Ammon's horn (tissue), 1 donor: ENCODE measurements at places on chromosomes 12 and 14.
A peak's percentile ranks its signal among the peaks of the same experiment; 100 is the strongest.

- no peak for DNase-seq
Measured at GRCh38 chr14:104698688-104699425, 9.4 kb downstream of the INF2 start.

DNA sequence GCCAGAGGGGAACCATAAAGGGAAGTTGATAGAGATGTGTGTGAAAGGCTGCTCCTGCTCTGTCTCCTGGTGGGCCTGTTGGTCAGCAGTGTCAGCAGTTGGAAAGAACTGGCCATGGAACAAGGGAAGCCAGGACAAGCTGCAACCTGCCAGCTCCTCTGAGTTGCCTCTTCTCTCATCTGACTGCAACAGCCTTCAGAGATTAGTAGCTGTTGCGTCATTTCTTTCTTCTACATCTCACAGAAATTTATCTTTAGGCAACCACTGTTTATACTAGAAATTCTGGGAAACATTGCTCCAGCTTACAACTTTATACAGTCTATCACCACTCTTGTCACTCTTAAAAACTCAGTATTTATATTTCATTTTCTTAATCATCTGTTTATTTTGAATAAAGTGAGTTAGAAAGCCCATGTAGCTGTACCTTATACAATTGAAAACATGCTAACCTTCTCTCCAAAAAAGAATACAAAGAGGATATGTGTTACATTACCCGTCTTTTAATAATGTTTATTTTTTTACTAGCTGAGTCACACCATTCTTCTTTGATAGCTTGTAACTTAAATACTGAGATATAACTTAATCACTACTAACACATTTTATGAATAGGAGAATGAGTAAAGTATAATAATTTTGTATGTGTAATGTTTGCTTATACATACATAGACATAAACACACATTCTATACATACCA, 224.2 kb downstream of the LRFN5 start:
- DNase-seq, result peak; percentile 4

GRCh38 chr12:51591016-51591901, at the start of gene SCN8A:
Gene SCN8A (plus strand): TSS chr12:51591233. CDS start chr12:51662818, 71,585 bp downstream.
- DNase-seq, result peak; percentile 53

GRCh38 chr14:88765130-88765529, 27.6 kb downstream of the EML5 start:
- no peak for DNase-seq

DNA sequence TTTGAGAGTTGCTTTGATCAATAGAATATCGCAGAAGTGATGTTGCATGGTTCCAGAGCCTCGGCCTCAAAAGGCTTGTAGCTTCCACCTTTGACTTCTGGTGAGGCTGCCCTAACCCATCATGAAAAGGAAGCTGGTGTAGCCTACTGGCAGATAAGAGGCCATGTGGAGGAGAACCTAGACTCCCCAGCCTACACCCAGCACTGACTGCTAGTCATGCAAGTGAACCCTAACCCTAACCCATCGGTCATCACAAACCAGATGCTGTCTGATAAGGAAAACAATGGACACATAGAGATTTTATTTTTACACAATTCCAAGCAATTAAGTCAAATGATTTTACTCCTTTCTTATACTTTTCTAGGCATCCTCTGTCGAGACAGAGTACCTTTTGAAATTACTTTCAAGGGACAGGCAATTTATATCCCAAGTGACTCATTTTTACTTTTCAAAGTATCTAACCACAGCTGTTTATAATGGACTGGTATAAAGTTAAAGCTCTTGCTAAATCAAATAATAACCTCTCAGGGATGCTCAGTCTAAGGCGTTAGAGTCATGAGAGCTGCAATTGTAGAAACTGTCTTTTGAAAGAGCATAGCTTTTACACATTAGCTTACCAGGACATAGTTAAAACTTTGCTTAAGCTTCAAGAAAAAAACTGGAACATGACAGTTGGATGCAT, 17.6 kb downstream of the PTPRB start:
- no peak for DNase-seq

DNA sequence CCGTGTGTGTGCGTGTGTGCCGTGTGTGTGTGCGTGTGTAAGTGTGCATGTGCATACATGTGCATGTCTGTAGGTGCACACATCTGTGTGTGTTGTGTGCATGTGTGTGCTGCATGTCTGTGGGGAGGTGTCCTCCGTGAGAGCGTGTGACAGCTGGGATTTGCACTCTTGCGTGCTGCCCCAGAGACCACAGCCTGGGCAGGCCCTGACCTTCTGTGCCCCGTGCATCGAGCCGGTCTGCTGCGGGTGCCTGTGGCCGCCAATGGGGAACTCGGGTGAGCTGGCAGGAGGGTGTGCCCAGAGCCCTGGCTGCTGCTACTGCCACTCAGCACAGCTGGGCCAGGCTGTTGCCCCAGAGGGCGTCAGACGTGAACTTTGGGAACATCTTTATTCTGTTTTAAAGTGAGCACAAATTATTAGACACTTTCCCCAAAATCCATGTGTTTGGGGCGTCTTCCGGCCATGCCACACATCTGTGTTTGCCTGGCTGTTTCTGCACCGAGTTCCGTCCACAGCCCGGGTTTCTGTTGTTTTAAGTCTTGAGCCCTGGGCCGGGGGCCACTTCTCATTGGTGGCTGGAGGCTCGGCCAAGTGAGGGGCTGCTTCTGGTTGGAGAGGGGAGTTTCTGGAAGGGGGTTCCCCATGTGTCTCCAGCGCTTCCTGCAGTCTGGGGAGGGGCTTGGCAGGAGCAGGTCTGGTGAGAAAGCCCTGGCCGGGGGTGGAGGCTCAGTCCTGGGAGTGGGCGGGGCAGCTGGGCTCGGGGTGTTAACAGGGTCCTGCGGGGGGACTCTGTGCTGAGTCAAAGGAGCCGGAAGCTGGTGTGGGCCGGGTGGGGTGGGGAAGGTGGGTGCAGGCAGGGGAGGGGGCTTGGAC, 7.6 kb downstream of the CEP170B start:
- no peak for DNase-seq

GRCh38 chr12:70422631-70423030, 56.5 kb downstream of the KCNMB4 start:
- no peak for DNase-seq

- DNase-seq, result no peak
Measured at GRCh38 chr12:12872934-12873275, 18.5 kb upstream of the GPRC5A start.

- DNase-seq, result peak; percentile 43
Measured at GRCh38 chr12:82383930-82384552, 25.7 kb downstream of the METTL25 start.

- no peak for DNase-seq
Measured at GRCh38 chr12:33593753-33594152, 154.1 kb upstream of the SYT10 start.

- DNase-seq, result no peak
Measured at GRCh38 chr14:68820999-68821683, 28.3 kb upstream of the ZFP36L1 start.

GRCh38 chr12:50747817-50748216, 16.1 kb upstream of the ATF1 start:
- no peak for DNase-seq

GRCh38 chr14:28999656-29000055, 233.1 kb downstream of the FOXG1 start:
- DNase-seq, result no peak

GRCh38 chr14:50774542-50775267, 56.3 kb downstream of the NIN start:
- DNase-seq, result no peak

DNA sequence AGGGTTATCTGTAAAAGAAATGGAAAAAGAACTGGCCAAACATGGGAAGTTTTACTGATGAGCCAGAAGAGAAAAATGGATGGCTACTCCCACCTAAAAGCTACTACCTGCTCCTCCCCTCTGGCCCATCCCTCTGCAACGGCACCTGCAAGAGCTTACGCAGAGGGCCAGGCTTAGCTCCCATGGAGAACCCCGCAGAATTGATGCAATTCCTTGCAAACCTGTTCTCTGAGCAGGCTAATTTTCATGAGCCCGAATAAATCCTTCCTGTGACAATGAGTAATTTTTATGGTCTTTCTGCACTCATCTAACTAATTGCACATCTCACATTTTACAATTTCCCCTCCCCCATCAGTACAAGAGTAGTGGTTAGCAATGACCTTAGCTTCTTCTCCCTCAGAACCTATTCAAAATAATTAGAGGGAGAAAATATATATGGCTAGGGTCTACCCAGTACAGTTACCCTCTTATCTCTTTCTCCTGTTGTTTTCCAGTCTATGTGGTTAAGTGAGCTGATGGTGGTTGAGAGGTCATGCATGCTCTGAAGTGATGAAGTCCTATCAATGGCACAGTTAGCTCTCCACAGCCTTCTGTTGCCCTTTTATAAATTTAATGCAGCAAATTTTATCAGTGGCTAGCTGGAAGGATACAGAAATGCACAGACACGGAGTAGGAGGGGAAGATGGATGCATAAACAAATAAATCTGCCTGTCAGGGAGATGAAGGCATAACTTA, 67.7 kb upstream of the NTF3 start:
- DNase-seq, result no peak

DNA sequence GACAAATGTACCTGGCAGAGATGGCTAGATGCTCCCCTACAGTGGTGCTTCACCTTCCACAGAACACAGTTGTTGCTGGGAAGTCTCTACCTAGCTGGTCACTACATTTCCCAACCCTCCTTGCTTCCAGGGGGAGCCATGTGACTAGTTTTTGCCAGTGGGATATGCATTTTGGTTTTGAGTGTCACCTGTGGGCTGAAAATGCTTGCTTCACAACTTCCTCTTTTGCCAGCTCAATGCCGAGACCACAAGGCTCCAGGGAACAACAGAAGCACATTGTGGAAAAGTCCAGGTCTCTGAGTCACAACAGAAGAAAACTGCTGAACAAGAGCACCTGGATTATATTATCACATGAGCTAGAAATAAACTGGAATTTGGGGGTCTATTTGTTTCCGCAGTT, 48.5 kb upstream of the ARHGAP5 start:
- DNase-seq, result no peak

GRCh38 chr12:108799401-108800243, 57.8 kb downstream of the SSH1 start:
- no peak for DNase-seq

DNA sequence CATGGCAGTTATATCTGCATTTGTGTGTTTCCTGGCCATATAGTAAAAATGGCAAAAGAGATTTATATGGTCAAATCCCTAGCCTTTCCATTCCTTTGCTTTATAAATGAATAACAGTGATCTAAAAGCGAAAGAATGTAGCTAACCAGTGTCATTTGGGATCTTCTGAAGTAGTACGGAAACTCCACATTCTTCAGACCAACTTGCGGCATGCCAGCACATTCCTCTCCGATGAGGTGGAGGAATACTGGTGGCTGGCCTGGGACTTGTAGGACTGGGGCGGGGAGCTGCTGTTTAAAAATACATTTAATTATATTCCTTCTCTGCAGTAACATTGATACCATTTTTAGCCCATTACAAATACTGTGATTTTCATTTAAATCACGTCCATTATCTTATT, 85.3 kb downstream of the SAMD4A start:
- peak; percentile 65 for DNase-seq

- no peak for DNase-seq
Measured at GRCh38 chr12:121295116-121295745, 1.3 kb downstream of the CAMKK2 start.

DNA sequence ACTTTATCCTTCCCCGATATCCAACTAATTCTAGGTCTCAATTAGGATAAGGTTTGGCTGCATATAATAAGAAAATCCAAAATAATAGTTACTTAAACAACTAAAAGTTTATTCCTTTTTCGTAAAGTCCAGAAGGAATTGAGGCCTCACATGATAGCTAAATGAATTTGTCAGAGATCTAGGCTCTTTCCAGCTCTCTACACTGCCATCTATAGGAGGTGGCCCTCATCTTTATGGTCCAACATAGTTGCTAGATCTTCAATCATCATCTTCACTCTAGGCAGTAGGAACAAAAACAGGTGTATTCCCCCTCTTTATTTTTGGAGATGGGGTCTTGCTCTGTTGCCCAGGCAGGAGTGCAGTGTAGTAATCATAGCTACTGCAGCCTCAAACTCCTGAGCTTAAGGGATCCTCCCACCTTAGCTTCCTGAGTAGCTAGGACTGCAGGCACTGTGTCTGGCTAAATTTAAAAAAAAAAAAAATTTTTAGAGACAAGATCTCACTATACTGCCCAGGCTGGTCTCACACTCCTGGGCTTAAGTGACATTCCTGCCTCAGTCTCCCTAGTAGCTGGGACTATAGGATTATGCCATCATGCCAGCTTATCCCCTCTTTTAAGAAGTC, 46.5 kb upstream of the SAV1 start:
- peak; percentile 52 for DNase-seq

- DNase-seq, result no peak
Measured at GRCh38 chr14:68694516-68695235, 98.2 kb downstream of the ZFP36L1 start.

- no peak for DNase-seq
Measured at GRCh38 chr12:11508699-11509098, 113.3 kb upstream of the PRB2 start.

DNA sequence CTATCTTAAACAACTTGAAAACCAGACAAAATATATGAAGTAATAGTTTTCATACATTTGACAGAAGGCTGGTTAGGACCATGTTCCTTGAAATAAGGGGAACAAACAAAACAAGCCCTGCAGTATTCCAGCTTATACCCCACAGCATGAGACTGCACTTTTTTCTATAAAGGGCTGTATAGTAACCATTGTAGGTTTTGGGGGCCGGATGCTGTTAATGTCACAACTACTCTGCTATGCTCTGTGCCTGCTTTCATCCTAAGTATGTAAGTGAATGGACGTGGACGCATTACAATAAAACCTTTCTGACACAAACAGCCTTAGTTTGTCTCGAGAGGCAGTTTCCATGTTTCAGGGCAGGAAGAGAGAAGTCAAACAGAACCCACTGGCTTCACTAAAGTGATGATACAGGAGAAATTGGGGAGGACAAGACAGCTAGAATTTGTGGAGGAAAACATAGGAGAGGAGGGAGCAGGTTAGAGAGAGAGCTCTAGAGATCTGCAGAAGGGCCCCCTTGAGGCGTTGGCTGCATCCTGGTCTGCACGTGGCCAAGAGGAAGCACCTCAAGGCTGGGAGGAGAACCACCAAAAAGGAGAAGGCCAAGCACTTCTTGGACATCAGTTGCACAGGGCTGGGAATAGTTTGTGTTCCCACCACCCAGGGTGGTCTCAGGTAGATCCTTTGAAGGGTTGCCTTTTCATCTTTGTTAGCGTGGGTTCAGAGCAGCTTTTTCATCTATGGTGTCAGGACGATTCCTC, 63.7 kb downstream of the TRAF3 start:
- no peak for DNase-seq

DNA sequence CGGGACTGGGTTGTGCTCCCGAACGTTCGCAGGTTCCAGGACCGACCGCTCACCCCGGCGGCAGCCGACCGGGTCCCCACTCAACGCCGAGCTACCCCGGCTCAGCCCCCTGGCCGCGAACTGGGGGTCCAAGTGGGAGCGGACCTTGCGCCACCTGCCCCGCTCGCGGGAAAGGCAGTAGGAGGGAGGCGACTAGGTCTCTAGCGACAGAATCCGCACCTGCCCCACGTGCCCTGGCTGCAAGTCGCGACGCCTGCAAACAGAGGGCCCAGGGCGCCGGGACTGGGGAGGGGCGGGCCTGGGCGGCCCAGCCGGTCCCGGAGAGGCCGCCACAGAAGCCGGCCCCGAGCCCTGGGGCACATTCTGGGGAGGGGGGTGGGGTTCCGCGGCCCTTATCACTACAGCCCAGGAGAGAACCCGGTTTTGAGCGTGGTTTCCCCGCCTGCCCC, 239.2 kb upstream of the CPNE8 start:
- no peak for DNase-seq
